Muscle of back (tissue), 13 donors: ENCODE measurements at places on chromosomes 5 and 9. TPM values are rescaled to one million over a fixed set of nuclear protein-coding genes. Genes with fewer than 3 reads are reported as not detected.
A peak's percentile ranks its signal among the peaks of the same experiment; 100 is the strongest.

DNA sequence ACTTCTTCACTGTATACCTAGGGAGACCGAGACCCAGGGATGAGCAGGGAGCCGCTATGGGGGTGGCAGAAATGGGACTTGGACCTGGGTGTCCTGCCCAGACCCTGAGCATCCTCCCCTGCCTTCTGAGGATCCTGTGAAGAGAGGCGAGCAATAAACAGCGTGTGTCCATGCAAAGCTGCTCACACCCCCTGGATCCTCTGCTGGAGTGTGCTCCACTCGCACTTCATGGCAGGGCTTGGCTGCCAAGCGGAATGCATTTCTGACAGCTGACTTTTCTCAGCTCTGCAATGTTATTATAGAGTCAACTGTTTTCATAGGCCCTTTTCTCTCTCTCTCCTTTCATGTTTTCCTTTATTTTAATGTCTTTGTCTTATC lies 31.0 kb upstream of the ALDH1B1 start:
- no peak for DNase-seq

DNA sequence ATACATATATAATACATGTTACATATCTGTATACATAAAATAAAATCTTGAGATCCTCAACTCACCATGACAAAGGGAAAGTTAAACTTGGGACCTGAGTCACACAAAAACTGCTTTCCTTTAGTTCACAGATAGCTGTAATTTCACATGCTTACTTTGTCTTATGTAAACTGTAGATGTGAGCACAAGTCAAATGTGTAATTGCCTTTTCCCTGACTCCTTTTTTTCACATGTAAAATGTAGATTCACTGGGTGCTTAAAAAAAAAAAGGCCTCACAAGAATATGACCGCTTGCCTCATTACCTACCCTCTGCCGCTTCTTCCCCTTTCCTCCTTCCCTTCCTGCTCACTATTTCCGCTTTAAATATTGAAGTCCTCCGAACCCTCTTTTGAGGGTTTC lies 21.9 kb upstream of the FAM169A start:
- DNase-seq: no peak

GRCh38 chr5:148090146-148090772 lies 26.5 kb downstream of the SPINK5 start:
- no peak for DNase-seq

- DNase-seq: no peak
Observed at GRCh38 chr5:80355686-80356085, 35.9 kb downstream of the SPZ1 start.

GRCh38 chr5:39696672-39697398 lies 272.1 kb upstream of the DAB2 start:
- DNase-seq: no peak

LRRC14B gene
- 29.1 TPM for polyA plus RNA-seq

GRCh38 chr9:137370865-137371520 lies 52.0 kb downstream of the EXD3 start:
- DNase-seq: no peak

TMEM171 gene
- 0.99 TPM for polyA plus RNA-seq

SLC4A9 gene
- polyA plus RNA-seq: 0.14 TPM

ADAMTS13 gene
- 5.9 TPM for polyA plus RNA-seq

DNA sequence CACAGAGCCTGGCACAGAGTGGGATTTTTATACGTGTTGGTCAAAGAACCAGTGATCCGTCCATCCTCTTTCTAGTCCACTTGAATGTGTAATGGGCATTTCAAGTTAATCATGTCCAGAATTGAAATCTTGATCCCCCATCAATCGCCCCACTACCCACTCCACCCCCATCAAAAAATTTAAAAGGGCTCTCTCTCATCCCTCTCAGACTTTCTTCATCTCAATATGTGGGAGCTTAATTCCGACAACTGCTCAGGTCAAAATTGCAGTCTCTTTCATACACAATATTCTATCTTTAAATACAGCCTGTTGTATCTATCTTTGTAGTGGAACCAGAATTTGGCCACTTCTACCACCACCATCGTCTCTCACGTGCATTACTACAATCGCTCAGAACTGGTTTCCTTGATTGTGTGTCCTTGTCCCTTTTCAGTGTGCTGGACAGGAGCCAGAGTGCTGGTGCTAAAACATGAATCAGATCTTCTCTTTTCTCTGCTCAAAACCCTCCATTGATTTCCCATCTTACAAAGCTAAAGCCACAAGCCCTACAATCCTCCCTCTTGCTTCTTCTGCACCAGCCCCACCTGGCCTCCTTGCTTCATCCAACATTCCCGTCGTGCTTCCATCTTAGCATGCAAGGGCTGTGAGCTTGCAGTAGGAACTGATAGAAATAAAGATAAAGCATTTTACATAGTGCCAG lies 786 bp upstream of the KIF3A start:
- DNase-seq: no peak

DNA sequence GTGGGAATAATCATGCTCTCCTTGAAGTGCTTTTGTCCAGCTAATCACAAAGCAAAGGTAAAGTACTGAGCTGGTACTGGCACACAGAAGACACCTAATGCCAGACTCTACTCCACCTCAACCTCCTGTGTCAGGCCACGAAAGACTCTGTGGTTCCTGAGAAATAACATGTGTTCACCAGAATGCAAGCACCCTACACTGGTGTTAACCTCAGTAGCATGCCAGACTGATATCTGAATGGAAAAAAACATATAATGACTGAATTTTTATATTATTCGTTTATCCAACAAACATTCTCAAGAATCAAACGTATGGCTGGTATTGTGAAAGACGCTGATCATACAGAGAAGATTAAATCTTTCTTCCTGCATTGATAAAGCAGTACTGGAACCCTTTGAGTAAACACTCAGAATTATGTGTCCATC lies 97.1 kb upstream of the IFNE start:
- DNase-seq: no peak

NXNL2 gene
- 0.44 TPM for polyA plus RNA-seq

GRCh38 chr9:114166614-114167572 lies 11.6 kb downstream of the COL27A1 start:
- DNase-seq: no peak

DNA sequence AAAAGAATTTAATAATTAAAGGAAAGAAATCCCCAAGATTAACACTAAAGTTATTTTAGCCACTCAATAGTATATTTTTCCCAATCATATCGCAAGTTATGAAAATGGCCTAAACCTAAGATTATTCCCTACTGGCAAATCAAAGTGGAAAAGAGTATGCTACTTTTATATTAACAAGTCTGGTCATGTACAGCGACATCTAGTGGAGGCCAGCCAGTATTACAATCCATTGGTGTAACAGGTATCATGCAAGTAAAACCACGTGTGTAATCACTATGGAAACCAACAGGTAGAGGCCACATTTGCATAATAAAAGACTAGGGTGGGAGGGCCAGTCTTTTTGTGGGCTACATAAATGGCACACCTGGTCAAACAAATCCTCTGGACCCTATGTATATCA lies 976.4 kb upstream of the CDH9 start:
- DNase-seq: no peak

FOXD4L5 gene
- polyA plus RNA-seq: 0.96 TPM

- DNase-seq: peak; percentile 21
Observed at GRCh38 chr5:9782826-9783560, 152.8 kb upstream of the TAS2R1 start.

DNA sequence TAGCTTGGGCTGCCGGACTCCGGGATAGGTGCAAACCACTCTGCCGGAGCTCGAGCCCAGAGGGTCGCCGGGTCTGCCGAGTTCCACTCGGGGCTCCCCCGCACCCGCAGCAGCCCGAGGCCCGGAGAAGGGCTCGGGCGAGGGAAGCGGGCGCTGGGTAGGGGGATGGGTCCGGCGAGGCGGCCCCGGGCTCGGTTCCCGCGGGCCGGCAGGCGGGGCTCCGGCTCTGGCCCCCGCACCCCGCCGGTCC lies 507 bp downstream of the RICTOR start:
- peak; percentile 61 for DNase-seq

DNA sequence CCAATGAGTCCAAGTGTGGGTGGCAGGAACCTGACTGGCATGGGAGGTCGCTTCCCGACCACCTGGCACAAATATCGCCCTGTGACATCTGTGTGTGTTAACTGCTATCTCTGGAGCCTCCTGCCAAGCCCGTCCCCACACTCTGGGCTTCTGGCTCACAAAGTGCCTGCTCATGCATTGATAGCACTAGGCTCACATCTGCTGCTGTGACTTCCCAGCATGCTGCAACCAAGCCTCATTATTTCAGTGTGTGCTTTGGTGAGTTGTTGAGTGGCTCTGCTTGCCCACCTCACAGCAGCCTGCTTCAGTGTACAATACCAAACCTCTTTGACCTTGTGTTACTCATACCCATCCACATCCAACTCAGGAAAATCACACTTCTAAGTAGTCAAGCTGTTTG lies 139.8 kb downstream of the APBA1 start:
- DNase-seq: no peak

FAF2 gene
- polyA plus RNA-seq: 27.2 TPM

GRCh38 chr5:173396311-173396993 lies 68.2 kb upstream of the STC2 start:
- no peak for DNase-seq

CCL21 gene
- polyA plus RNA-seq: 46.1 TPM

- no peak for DNase-seq
Observed at GRCh38 chr5:135866016-135866415, 29.6 kb downstream of the IL9 start.

TAF11L8 gene
- not detected for polyA plus RNA-seq

DNA sequence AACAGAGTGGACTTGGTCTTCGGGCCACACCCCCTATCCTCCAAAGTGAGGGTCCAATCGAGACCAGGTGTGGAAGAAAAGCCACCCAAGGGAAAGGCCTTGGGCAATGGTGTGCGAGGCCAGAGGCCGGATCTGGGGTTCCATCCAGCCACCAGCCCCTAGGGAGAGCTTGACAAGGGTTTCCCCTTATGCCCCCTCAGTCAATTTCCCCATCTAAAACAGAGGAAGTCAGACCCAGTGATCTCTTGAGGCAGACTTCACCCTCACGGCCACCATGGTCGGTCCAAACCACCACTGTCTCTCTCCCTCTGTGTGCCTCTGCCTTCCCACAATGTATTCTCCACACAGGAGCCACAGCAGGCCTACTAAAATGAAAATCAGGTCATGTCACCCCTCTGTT lies 82.9 kb downstream of the C5orf15 start:
- no peak for DNase-seq

MEIKIN gene
- polyA plus RNA-seq: not detected

TAS2R1 gene
- 0.30 TPM for polyA plus RNA-seq

GRCh38 chr9:101445353-101446029 lies 9.9 kb upstream of the ALDOB start:
- DNase-seq: no peak

DNA sequence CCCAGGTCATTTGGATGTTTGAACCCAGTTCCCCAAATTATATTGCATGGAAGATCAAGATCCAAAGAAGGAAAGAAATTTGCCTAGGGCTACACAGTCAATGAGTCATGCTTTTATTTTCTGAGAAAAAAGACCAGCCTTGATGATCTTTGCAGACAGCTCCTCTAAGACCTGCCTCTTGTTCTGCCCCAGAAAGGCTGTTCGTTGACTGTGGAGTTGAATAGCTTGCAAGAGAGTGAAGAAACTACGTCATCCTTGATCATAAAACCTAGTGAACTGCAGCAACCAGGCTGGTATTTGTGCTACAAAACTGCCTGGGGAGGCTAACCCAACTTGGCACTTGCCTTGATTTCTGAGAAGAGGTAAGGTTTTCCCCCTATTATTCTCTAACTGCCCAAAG lies 263.9 kb downstream of the PAPPA start:
- DNase-seq: no peak

SPINK7 gene
- 0.38 TPM for polyA plus RNA-seq

FGF10 gene
- polyA plus RNA-seq: 7.5 TPM

DNA sequence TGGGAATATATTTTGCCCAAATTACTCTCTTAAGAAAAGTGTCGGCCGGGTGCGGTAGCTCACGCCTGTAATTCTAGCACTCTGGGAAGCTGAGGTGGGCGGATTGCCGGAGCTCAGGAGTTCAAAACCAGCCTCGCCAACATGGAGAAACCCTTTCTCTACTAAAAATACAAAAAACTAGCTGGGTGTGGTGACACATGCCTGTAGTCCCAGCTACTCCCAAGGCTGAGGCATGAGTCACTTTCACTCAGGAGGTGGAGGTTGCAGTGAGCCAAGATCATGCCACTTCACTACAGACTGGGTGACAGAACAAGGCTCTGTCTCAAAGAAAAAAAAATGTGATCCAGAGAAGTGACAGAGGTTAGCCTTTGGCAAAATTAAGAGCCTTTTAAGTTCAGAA lies 26.4 kb upstream of the TMEM171 start:
- peak; percentile 21 for DNase-seq

DNA sequence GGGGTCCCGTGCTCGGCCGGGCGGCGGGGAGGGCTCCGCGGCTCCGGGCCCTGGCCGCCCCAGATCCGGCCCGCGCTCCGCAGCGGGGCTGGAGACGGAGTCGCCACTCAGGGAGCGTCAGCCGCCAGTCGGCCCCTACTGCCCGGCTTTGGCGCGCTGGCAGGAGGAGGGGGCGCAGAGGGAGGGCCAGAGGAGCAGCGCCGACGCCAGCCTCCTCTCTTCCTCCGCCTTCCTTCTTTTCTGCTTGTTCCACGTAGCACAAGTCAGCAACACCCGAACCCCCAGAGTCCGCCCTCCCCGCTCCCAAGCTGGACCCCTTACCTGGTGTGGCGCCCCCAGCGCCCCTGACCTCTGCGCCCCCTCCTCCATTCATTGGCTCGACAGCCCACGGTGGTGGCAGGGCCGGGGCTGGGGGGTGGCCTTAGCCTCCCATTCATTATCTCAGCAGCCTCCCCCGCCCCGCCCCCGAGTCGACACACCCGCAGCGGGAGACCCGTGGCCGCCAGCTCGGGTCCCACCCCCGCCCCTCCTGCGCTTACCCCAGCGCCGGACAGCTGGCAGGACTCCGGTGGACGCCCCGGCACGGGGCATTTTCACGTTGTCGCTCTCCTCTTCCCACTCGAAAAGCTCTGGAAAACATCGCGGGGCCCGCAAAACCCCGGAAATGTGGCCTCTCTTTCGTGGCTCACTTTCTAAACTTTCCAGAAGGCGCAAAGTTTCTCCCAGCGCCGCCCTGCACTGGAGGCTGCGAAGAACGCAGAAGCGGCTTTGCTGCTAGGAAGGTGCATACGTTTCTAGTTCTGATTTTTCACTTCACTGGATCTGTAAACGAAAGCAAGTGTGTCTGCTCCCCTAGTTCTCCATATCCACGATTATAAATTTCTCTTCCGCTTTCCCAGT lies at the start of gene LPAR1:
Gene LPAR1 (minus strand): TSS at position 140 of the 900 bp plus-strand sequence. CDS start 66,353 bp downstream, outside the sequence.
- peak; percentile 80 for DNase-seq

GRCh38 chr5:119292701-119293515 lies 62.9 kb upstream of the TNFAIP8 start:
- no peak for DNase-seq
